ENCODE measurements at places on chromosomes 7 and 10.

DNA sequence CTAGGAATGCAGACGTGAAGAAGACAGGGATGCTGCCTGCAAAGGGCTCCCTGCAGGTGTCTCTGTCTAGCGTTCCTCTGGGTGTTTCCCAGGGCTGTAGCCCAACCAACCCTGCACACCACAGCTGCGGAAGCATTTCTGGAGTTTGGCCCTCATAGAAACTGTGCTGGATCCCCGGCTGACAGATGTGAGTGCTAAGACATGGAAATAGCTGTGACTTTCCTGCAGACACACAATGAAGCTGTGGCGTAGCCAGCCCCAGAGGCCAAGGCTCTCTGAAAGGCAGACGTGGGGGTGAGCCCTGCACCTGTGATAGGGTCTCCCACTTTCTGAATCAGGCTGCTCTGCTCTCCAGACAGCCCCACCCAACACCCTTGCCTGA lies 44.8 kb downstream of the ADCYAP1R1 start:
- no peak for DNase-seq

GRCh38 chr7:105306298-105306748 lies 82.4 kb downstream of the SRPK2 start:
- no peak for DNase-seq

GRCh38 chr7:134778941-134779740 lies at the start of gene CALD1:
TSS of gene CALD1 (plus strand) at chr7:134779634. CDS start at chr7:134867734, 88,100 bp downstream.
- no peak for DNase-seq

GRCh38 chr7:80918909-80919721 lies at the start of gene SEMA3C:
TSS of gene SEMA3C (minus strand) at chr7:80919051. CDS start at chr7:80916781, 2,270 bp downstream.
- no peak for DNase-seq

DNA sequence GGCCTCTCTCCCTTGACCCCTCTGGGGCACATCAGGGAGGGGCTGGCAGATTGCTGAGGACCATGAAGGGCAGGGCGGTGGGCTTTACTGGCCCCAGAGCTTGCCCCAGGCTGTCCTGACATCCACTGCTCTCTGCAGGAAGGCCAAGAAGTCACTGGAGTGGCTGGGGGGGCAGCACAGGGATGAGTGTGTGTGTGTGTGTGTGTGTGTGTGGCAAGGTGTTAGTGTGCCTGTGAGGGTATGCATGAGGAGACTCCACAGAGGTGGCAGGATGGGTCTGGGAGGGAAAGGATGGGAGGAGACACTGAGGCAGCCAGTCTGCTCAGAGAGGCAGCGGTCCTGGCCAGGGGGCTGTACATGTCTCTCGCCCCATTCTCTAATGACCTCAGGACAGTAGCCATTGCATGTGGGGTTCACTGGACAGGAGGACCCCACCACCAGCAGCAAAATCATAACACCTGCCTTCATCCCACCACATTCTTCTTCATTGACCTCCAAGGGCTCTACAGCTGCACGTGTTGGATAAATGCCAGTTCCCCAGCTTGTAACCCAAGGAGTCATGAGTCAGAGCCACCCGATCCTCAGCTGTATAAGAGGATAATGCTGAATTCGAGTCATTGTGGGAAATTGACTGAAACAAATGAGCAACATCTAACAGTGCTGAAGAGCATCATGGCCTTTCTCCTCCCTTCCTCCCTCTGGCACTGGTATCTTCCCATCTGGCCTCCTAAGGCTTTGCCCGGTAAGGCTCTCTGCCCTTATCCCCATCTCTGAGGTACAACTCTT lies 720.5 kb downstream of the GRID1 start:
- DNase-seq = no peak

GRCh38 chr10:124180947-124181549 lies 87.7 kb upstream of the CHST15 start:
- DNase-seq = no peak

DNA sequence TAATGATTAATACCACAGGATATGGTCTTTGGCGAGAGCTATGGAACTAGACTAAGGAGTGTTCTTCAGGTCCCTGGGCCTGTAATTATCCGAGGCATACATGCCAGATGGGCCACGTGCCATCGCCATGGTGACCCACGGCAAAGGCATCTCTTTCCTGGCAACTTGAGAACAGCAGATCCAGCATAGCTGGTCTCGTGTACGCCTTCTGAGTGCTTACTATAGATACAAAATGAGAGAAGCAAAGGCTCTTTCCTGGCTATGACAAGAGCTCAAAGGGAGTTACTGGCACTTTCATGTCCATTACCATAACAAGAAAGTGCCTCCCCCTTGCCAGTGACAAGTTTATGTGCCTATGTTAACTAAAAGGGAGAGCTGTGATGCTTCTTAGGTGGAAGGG lies 26.0 kb upstream of the GLI3 start:
- no peak for DNase-seq

GRCh38 chr7:118013252-118014010 lies 140.2 kb upstream of the CTTNBP2 start:
- no peak for DNase-seq

GRCh38 chr10:59839576-59839975 lies 66.8 kb downstream of the CCDC6 start:
- no peak for DNase-seq

DNA sequence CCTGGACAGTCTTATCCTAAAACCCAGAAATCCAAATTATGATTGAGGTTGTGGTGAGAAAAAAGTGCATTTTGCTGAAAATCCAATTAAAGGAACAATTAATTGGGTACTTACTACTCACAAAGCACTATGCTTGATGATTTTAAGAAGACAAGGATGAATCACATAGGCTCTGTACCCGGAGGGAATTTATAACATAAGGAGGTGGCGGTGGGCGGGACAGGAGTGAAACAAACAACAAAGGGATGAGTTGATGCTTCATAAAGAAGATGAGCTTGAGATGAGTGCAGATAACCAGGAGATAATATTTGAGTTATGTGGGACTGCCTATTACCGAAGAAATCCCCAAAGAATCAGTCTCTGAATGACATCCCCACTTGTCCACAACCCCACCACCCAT lies 171.1 kb upstream of the FZD8 start:
- no peak for DNase-seq

GRCh38 chr10:44911081-44911540 lies at the start of gene TMEM72:
TSS of gene TMEM72 (plus strand) at chr10:44911337. CDS start at chr10:44911513, 176 bp downstream.
- DNase-seq = no peak

GRCh38 chr7:77306231-77307067 lies 106.8 kb upstream of the FGL2 start:
- no peak for DNase-seq

GRCh38 chr10:67603701-67604100 lies 92.3 kb downstream of the CTNNA3 start:
- no peak for DNase-seq

- no peak for DNase-seq
These were observed 26.4 kb upstream of the KNDC1 start for GRCh38 chr10:133133471-133134231.

DNA sequence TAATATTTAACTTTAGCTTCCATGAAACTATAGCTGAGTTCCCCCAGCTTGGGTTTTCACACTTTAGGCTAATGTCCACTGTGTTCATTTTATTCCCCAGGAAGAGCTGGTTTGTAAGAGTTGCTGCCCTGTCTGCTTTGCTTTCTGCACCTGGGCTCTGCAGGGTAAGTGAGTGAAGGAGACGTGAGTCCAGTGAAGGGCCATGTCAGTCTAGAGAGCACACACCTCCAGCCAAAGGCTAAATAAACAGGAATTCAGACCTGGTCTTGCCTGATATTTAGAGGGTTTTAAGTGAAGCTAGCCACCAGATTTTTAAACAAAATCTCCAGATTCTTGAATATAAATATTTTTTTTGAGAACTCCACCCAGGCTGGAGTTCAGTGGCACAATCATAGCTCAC lies 24.5 kb upstream of the FZD1 start:
- DNase-seq = no peak

Measured in stimulated activated CD8-positive, alpha-beta memory T cell treated with anti-CD3 and anti-CD28 coated beads, Interleukin-2, amount 100 ng/mL, for 1 hour (primary cell).